ENCODE measurements at places on chromosomes 12 and 14.

- no peak for DNase-seq
Measured at GRCh38 chr12:109523071-109523470, 45.6 kb downstream of the UBE3B start.

- no peak for DNase-seq
Measured at GRCh38 chr14:29749327-29749726, 178.3 kb downstream of the PRKD1 start.

DNA sequence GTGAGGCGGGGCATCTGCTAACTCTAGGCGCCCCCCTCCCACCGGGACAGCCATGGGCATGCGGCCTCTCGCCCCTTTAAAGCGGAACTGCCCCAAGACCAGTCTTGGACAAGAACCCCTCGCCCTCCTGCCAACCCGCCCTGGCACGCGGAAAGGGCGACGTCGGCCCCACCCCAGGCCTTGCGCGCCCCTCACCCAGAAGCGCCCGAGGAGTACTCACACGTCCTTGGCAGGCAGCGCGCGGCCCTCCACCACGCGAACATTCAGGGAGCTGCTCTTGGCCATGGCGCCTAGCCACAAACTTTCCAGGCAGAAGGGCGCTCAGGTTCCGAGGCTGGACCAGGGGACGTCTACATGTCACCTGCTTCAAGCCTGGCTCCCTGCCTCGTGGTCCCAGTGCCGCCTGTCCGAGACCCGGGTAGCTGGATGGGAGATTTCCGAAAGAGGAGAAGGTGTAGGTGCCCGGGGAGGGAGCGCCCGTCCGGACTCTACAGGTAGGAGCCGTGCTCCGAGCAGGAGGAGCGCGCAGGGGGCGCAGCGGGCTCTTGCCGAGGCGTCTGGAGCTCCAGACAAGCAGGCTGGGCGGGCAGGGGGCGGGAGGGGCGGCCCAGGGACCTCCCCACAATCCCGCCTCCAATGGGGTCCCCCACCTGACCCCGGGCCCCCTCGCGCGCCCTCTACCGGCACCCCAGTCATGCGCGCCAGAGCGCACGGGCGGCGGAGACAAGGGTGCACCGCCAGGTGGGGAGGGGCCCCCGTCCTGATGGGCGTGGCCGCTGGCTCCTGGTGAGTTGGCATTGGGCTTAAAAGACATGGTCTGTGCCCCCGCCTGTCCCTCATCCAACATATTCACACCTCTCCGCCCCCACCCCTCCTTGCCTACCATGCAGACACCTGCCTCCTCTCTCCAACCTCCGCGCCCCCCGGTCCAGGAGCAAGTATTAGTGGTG, at the start of gene RASAL1:
Gene RASAL1 (minus strand): TSS at position 584 of the 950 bp plus-strand sequence. CDS start 299 bp downstream, at position 285.
- peak; percentile 75 for DNase-seq

- DNase-seq, result no peak
Measured at GRCh38 chr14:79540394-79540793, 670.9 kb downstream of the DIO2 start.

GRCh38 chr12:103794309-103795213, 46.5 kb downstream of the NT5DC3 start:
- no peak for DNase-seq

GRCh38 chr14:72610831-72611200, 283.1 kb downstream of the DPF3 start:
- DNase-seq, result no peak

DNA sequence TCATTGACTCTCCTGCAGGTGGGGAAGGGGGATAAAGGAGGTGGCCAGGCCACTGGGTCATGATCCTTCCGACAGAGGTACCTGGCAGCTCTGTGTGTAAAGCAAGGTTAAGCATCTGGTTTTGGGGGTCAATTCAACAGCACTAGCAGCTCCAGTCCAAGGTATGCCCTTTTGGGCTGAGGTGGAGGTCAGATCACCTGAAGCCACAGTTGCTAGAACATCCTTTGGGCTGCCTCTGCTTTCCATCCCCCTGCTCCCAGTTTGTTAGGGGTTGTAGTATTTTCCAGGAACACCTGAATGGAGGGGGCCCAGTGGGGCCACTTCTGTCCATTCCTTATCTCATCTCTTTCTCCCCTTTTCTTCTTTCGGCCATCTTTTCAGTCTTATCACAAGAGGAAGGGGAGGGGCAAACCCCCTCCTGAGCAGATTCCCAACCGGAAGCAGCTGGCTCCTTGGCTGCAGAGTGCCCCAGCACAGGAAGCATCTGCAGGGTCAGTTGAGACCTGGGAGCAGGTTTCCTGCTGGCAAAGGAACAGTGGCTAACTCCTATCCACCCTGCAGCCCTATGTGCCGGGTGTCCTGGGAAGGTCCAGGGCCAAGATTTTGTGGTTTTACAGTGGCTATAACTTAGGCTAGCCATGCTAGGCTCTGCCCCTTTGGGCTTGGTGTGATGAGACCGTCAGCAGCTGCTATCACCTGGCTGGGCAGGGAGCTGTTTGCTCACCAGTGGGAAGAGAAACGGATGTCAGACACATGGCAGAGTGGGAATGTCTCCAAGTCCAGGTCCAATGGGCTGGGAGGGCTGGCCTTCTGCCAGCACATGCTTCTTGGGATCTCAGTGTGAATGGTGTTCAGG, 40.2 kb downstream of the SH2B3 start:
- DNase-seq, result no peak

DNA sequence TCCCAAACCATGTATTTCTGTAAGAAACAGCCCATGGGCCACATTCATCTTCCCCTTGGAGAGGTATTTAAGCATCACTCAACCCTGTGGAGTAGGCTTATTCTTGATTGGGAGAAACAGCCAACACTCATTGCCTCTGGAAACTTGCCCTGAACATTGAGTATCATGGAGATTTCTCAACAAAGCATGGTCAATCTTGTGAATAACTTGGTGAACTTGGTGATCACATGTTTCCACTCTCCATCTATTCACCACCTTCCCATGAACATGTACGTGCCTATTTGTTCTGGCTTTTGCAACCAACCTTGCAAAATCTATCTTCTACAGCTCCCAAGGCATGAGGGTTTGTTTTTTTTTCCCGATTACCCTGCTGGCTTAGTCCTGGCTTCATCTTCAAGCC, 163.2 kb downstream of the PAH start:
- no peak for DNase-seq

- DNase-seq, result no peak
Measured at GRCh38 chr12:113625499-113625898, 153.8 kb upstream of the LHX5 start.

GRCh38 chr14:74402401-74403251, 23.4 kb downstream of the SYNDIG1L start:
- DNase-seq, result no peak

GRCh38 chr14:64702493-64703394, 1.5 kb upstream of the PLEKHG3 start:
- DNase-seq, result peak; percentile 19

GRCh38 chr12:64004641-64005040, 160.1 kb downstream of the SRGAP1 start:
- no peak for DNase-seq

DNA sequence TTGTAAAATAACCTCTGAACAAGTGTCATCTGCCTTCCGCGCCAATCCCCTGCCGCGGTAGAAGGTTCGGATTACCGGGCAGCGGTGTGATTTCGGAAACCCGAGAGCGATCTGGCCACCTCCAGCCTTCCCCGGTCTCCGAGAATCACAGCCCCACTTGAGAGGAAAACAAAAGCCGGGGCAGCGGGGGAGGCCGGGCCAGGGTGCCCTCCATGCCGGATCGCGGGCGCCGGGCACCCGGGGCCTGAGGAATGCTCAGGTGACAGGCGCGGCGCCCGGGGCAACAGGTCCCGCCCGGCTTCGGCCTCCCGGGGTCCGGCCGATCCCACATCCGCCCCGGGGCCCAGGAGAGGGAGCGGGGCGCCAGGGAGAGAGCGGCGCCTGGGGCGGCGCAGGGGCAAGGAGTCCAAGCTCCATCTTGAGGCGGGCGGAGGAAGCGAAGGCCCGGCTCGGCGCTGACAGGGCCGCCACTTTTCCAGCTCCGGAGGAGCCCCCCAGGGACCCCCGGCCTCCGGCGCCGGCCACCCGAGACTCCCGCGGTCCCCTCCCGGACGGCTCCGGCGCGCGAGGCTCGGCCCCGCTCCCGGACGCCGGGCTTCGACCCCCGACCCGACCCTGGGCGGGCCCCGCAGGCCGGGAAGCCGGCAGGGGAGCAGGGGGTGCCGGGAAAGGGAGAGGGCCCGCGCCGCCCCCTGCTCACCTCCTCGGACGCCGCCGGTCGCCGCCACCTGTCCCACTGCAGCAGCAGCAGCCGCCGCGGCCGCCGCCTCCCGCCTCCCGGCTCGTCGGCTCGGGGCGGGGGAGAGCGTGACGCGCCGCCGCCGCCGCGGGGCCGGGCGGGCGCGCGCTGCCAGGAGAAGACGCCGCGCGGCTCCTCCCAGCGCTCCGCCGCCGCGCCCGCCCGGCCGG, at the start of gene CLIP1:
Gene CLIP1 (minus strand): TSS at position 849 of the 909 bp plus-strand sequence. CDS start 42,217 bp downstream, outside the sequence.
- peak; percentile 38 for DNase-seq

- no peak for DNase-seq
Measured at GRCh38 chr12:103912069-103912468, 18.1 kb upstream of the HSP90B1 start.

- peak; percentile 44 for DNase-seq
Measured at GRCh38 chr14:104723651-104724406, at the start of gene ADSS1. TSS of gene ADSS1 (plus strand) at chr14:104724229. CDS start at chr14:104724271, 42 bp downstream.

DNA sequence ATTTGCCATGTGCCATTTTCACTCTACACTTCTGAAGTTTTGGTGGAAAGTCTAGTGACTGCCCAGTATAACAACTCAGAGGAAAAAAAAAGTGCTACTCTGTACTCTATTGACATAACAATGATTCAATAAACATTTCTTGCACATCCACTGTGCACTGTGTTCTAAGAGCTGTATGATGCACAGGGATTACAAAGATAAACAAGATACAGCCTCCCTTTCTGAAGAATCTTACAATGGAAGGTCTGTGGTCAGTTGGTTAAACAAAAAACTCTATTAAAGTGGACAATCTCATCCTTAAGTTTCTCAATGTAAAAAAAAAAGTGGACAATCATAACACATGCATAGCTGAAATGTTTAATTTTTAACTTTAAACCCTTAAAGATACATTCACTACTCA, 105.7 kb upstream of the RASSF8 start:
- DNase-seq, result no peak

GRCh38 chr12:22935501-22935900, 310.5 kb downstream of the ETNK1 start:
- DNase-seq, result no peak

DNA sequence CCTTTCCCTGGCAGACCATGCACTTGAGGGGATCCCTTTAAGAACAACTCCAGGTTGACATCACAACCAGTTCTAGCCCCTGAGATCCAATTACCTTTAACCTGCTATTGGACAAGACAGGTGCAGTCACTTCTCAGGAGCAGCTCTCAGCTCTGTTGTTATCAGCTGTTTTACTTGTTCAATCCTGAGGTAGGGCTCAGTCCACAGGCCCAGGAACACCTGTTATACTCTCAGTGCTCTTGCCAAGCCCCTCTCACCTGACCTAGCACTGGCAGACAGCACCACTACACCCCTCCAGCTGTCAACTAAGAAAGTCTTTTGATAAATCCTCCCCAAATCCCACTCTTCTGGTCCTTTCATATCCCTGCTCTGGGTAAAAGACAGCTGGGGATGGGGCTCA, 163.9 kb upstream of the TMTC2 start:
- no peak for DNase-seq

DNA sequence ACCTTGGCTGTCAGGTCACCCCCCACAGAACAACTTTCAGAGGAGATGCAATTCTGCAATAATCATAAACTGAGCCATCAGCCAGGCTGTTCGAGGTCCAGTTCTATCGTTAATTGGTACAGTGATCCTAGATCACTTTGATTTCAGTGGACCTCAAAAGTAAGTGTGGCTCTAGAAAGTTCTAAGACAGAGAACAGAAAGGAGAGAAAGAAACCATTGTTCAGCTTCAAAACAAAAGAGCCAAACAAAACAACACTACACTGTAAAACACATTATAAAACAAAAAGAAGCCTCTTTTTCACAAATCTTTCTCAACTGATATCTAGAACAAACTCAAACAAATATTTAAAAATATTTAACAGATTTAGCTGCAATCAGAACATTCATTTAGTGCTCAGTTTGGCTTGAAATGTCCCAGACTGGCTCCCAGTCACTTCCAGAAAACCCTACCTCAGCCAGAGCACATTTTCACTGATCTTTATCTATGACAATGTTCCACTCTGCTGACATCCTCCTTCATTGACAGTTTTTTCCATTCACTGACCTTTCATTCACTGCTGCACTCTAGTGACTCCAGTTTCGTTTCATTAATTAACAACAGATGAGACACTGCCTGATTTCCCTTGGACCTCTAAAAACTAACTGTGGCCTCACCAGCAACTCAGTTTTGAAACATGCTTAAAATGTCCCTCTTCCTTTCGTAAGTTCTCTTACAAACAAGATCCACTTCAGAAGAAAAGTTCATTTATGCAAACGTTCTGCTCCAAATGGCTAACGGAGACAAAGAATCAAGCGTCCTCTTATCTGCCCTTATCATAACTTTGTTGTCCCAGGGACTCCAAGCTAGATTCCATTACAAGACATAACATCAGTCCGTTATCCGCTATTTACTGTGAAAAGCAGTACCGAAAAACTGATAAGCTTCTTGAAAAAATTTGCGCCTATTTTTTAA, 56.8 kb downstream of the DUSP16 start:
- DNase-seq, result no peak

DNA sequence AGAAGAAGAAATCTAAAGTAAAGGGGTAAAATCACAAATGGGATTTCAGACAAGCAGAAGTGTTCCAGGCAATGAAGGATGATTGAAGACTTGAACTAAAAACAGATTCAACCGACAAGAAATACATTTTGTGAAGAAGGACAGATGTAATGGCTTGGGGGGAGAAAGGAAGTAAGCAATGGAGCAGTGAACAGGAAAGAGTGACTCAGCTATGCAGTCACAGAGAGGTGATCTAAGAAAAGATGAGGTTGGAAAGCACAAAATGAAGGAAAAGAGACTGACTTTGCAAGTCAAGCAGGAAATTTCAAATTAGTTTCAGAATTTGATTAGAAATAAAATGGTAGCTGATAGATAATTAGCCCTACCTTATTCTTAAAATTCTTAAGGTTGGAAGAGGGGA, 66.5 kb downstream of the PUS7L start:
- no peak for DNase-seq

DNA sequence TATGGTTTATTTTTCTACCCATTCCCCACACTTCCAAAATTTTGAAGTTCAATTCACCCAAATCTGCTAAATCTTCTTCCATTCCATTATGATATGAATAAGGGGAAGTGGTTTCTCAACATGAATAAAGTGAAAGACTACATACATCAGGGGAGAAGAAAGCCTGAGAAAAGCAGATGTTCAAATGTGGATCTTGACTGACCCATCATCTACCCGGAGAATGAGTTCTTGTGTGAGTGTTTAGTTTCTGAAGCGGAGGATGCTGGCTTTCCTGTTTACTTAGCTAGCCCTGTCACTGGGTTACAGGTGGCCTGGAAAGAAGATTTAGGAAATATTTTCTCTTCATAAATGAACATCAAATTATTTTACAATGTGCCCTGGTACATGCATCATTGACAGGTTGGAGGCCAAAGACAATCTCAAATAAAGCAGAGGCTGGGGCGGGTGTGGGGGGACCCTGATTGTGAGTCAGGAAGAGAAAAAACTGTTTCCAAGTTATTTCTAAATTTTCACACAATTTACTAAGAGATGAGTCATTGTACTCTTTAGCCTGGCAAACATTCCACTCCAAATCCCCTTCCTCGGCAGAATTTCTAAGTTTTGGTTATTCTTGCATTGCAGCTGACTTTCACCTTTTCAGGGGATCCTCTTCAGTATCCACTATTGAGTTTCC, 135.6 kb downstream of the SLC25A21 start:
- no peak for DNase-seq

Measured in effector CD4-positive, alpha-beta T cell (primary cell).